ENCODE measurements at places on chromosomes 6 and 20.

DNA sequence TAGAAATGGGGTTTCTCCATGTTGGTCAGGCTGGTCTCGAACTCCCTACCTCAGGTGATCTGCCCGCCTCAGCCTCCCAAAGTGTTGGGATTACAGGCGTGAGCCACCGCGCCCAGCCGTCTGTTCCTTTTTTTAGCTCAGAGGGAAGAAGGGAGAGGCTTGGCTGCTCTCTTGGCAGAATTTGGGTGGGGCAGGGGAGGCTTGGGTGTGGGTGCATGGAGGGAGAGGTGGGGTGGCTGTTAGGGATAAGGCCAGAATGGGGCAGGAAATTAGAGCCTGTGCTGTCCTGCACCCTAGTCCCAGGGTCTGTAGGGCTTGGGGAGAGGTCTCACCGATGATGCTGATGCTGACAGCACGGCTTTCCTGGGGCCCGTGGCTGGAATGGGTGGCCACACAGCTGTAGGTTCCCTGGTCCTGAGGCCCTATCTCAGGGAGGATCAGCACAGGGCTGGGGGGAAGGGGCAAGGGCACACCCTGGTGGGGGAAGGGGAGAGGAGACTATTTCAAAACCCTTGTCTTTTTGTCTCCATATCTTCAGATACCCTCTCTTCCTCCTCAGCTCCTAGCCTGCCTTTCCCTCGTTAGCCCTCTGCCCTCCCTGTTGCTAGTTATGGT lies 2.0 kb downstream of the AGER start:
- no peak for DNase-seq

DNA sequence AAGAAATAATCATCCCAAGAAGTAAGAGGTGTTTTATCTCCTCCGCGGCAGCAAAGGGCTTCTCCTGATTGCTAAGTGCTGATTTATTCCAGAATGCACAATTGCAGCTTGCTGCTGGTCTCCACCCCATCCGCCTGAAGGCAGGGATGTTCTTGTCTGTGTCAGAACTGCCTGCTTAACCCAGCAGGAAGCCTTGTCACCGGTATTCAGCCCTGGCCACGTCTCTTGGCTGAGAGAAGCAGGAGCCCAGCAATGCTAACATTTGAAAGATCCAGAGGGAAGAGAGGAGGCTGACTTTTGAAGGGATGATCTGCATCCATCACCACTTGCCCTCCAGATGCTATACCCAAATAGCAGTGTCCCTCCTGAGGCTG lies 4.2 kb downstream of the SCML4 start:
- DNase-seq = peak; percentile 58

GRCh38 chr6:129498950-129499842 lies 210.8 kb downstream of the ARHGAP18 start:
- peak; percentile 71 for DNase-seq

GRCh38 chr6:1586256-1586655 lies 23.5 kb upstream of the FOXC1 start:
- DNase-seq = no peak

- DNase-seq = no peak
These were observed 13.7 kb upstream of the MLN start for GRCh38 chr6:33817489-33817888.

DNA sequence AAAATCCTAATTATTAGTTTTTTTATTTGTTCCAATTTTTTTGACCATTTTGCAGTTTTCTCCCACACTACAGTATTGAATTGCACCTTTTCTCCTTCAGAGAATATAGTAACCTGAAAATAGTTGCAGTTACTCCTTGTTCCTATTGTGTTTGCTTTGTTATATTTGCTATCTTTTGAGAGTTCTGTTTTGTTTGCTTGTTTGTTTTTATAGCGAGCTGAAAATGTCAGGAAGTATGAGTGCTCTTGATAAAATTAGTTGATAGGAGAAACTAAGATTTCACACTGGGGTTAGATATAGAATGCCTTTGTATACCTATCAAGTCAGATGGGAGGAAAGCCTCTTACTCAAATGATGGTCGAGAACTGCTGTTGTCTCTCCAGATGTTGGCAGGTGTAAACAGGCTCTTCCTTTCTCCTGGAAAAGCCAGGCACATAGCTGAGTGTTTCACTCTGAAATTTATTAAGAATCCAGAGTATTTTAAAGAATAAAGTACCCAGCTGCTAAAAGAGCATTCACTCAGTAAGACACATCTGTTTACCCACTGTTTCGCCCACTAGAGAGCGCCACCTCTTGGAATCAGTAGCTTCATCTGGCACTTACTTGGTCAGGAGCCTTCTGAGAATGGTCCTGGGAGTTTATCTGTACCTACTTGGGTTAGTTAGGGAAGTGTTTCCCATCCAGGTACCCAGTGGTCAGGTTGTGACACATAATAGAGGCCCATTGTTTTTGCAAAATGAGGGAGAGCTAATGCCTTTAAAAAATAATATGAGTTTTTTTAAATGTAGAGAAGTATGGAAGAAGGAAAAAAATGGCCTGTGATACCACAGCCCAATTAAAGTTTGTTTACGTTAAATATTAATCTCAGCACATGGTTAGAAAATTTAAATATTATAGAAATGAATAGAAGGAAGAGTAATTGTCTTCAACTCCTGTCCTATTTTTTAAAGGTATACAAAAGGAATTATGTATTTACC lies 11.2 kb downstream of the NT5DC1 start:
- DNase-seq = peak; percentile 59

DNA sequence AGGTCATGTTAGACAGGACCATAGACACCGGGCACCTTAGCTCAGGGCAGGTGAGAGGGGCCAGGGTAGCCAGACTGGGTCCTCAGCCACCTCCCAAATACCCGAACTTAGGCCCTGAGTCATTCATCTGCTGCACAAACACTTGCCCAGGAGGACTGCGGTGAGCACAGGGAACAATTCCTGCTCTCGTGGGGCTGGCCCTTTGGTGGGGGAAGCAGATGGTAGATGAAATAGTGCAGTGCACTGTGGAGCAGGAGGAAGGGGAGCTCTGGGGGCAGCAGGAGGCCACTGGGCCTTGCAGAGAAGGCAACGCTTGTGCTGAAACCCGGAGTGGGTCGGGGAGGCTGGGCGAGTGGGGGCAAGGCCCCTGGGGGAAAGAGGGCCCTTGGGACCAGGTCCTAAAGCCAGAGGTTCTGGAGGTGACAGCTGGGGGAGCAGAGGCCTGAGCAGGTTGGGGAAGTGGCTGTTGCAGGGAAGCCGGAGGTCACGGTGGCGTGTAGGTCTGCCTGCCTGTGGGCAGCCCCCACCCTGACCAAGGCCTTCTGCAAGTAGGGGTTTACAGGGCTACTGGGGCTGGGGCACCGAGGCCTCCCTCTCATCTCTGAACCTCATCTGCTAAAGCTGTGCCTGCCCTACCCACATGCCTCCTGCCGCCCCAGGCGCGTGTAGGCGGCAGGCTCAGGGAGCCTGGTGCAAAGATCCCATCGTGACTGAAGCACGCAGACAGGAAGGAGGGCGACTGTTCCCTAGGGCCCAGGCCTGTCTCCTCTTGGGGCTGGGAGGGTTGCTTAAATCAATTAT lies 4.7 kb upstream of the NPBWR2 start:
- DNase-seq = no peak

GRCh38 chr20:47886454-47887041 lies 101.3 kb upstream of the SULF2 start:
- DNase-seq = no peak

DNA sequence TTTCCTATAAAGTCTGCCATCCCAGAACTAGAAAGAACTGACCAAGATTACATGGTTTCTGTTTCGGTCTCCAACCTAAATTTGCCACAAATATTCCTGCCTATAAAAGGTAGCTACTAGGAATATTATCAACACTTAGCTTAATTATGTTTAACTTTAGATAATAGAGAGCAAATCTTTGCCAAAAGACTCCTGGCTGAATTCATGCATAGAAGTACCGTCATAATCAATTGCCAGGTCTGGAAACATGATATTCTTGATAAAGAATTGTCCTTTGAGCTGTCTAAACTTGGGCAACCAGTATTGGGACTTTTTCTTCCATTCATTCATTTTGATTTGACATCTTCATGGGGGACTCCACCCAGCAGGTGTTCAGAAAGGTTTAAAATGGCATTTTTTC lies 22.4 kb downstream of the CALHM6 start:
- no peak for DNase-seq

DNA sequence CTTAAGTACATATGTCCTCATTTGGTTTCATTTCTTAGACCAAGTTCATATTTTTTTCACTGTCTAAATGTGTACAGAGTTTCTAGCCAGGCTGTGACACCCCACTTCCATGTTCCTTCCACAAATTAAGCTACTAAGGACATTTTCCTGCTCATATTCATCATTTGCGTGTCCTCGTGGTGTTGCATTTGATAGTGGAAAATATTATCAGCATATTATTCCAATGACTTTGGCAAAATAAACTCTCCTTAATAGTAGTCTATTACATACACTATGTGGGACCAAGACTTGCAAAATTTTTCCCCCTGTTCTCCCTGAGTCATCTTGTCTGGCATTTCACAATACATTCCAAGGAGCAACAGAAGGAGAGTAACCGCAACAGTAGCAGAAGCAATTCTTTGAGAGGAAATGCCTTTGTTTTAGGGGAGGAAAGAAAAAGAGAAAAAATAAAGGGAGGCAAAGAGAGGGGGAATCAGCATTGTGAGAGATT lies 599.2 kb downstream of the COL12A1 start:
- peak; percentile 91 for DNase-seq

DNA sequence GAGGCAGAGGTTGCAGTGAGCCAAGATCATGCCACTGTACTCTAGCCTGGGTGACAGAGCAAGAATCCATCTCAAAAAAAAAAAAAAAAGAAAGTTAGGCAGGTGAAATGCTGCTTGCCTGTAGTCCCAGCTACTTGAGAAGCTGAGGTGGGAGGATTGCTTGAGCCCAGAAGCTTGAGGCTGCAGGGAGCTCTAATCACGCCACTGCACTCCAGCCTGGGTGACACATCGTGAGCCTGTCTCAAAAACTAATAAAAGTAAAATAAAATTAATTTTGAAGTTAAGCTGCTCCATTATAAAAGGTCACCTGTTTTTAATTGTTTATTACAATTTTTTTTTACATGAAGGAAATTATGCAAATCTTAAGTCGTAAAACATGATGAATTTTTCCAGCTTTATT lies 23.2 kb upstream of the SAMHD1 start:
- no peak for DNase-seq

DNA sequence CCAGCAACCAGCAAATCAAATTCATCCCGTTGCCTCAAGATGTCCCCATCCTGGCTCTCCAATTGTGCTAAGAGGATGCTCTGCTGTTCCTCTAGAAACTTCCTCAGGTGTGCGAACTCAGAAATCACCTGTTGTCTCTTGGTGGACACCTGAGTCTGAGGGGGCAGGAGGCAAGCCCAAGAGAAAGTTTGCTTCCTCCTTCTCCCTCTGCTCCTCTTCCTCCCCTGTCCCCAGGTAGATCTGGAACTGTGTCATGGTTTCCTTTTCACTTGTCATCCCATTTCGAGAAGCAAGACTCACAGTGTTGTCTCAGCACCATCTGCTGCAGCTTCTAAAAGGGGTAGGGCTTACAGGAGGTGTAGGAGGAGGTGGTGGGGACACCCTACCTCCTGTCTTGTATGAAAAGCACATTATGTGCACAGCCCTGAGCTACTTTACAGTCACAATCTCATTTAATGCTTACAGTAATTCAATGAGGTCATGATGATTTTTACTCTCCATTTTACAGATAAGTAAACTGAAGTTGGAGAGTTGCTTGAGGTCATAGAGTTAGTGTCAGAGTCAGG lies 2.5 kb downstream of the TRIM10 start:
- DNase-seq = no peak

- DNase-seq = no peak
These were observed 41.9 kb downstream of the PLEKHG1 start for GRCh38 chr6:150641398-150642139.

GRCh38 chr6:167778497-167779128 lies 48.1 kb upstream of the AFDN start:
- DNase-seq = no peak

DNA sequence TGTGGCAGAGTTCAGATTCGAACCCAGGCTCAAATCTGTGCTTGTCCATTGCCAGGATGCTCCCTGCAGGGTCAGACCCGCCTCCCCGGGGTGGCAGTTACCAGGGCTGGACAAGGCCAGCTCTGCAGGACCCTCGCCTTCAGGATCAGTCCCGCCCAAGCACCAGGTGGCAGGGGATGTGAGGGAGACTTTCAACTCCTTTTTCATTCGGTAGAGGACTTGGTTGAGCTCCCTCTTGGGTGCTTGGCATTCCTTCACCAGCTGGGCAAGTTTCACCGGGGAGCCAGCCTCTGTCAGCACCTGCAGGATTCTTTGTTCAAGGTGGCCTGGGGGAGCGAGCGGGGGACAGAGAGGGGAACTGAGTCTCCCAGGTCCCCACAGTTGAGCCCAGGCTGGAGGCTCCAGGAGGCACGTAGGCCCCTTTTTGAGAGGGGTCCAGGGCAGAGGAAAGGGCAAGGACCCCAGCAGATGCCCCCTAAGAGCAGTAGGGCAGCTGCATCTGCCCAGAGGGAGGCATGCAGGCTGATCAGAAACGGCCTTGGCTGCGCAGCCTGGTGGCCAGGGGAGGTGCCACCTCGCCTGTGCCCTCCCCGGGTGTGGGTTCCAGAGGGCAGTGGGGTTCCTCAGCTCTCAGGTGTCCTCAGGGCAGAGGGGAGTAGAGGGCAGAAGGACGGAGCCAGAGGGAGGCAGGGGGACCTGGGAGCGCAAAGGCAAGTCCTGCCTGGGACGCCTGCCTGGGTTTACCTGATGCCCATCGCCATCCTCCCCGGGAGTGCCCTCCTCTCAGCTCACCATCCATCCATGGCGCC lies 3.9 kb downstream of the ZBP1 start:
- DNase-seq = no peak

DNA sequence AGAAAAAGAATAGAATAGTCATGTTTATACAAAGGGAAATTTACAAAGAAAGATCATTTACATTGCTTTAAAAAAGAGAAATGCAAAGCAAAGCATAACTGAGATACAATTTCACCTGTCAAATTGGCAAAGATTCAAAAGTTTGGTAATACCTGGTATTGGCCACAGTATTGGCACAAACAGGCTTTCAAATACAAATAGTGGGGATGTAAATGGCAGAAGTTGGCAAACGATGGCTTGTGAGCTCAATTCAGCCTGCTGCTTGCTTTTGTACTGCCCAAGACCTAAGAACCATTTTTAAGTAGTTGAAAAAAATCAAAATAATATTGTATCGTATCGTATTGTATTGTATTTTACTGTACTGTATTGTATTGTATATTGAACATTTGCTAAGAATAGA lies 194.5 kb upstream of the JAG1 start:
- DNase-seq = no peak

DNA sequence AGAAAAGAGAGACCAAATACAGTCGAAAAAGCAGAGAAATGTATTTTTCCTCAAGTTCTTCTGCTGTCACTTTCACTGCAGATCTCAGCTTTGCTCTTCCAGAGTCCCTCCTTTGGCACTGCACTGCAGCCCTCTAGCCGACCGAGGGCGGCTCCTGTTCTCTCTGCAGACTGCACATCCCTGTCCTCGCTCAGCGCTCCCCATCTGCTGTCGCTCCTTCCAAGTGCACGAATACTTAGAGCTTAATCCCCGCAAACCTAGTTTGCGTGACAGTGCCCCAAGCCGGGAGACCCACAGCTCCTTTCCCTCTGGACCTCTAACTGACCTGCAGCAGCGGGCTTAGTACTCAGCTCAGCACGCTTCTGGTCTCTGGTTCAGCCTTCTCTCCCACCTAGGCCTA lies 15.2 kb downstream of the RPP21 start:
- no peak for DNase-seq

All from bronchial epithelial cell (primary cell).